ENCODE measurements at places on chromosomes 4 and X. TPM values are rescaled to one million over a fixed set of nuclear protein-coding genes. Genes with fewer than 3 reads are reported as not detected.

DNA sequence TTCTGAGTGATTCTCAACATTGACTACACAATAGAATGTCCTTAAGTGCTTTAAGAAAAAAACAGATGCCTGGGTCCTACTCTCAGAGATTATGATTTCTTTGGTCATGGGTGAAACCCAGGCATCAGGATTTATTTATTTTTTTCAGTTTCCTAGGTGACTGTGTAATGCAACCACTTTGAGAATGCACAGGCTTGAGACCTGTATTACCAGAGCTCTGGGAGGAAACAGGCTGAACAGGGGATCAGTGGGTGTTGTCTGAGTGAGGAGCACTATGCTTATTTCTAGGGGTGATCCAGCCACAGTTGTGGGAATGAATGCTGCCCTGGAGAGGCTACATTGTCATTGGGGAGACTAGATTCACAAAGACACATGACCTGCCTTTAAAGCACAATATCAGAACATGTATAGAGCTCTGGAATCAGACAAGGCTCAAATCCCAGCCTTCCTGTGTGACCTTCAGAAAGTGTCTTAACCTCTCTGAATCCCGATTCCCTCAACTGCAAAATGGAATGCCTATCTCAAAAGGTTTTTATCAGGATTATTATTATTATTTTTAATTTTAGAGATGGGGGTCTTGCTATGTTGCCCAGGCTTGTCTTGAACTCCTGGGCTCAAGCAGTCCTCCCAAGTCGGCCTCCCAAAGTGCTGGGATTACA, 61.6 kb upstream of the PRPS1 start:
- no peak for DNase-seq

DNA sequence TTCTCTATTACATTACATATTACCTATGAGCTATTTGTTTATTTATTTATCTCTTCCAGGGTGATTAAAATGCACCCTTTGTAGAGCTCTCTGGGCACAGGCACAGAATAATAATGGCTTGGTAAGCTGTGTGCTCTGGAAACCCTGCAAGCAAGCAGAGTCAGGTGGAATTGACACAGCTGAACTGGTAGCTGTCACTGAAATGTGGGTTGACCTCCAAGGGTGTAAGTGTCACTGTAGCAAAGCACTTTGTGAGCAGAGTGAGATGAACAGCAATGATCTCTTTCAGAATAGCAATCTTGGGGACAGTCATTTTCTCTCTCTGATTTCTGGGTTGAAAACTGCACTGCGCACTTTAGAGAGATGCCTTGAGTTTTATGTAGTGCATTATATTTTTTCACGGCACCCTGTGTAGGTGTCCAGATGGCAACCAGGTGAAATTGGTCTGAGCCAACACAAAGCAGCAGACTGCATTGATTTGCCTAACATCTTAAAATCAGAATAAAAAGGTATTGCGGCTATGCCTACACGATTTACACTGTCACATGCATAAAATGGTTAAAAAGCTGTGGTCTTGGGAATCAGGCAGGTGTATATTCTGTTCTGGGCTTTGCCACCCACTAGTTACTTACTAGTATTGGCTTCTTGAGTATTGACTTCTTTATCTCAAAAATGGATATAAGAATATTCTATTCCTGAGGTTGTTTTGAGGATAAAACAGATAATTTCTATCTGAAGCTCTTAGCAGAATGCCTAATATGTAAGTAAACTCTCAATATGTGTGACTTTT, 450.3 kb downstream of the RAPGEF2 start:
- DNase-seq, result no peak

GRCh38 chrX:2819345-2820135, 9.2 kb upstream of the GYG2 start:
- no peak for DNase-seq

DNA sequence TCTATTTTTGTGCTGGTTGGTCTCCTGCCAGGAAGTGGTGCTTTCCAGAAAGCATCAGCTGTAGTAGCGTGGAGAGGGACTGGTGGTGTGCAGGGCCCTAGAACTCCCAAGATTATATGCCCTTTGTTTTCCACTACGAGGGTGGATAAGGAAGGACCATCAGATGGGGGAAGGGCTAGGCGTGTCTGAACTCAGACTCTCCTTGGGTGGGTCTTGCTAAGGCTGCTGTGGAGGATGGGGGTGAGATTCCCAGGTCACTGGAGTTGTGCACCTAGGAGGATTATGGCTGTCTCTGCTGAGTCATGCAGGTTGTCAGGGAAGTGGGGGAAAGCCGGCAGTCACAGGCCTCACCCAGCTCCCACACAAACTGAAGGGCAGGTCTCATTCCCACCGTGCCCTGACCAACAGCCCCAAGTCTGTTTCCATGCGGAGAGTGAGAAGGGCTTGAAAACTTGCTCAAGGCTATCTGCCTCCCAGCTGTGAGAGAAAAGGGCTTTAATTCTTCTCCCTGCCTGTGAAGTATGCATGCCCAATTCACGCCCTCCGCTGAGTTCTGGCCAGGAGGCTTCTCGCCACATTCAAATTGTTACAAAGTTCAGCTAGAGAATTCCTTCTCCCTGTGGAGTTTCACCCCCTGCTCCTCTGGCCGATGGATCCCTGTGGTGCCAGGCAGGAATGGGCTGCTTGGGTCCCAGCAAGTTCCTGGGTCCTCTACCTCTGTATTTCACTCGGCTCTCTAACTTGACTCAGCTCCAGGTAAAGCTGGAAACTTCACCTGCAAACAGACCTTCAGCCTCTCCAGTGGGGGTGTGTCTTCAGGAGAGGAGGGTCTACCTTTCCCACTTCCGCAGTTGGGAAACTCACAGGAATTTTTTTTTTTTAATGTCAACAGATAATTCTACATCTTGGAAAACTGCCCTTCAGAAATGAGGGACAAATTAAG, 7.7 kb upstream of the CSTF2 start:
- DNase-seq, result no peak

- DNase-seq, result no peak
These were observed 103.4 kb upstream of the HS3ST1 start for GRCh38 chr4:11532138-11532537.

DNA sequence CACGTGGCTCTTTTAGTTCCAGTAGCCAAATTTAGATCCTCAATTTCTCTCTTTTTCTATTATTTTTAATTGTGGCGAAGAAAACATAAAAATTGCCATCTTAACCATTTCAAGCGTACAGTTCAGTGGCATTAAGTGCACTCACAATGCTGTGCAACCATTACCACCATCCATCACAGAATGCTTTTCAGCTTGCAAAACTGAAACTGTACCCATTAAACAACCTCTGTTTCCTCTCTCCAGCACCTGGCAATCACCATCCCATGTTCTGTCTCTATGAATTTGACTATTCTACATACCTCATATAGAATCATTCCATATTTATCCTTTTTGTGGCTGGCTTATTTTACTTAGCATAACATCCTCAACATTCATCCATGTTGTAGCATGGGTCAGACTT, 74.9 kb downstream of the METTL14 start:
- no peak for DNase-seq

DNA sequence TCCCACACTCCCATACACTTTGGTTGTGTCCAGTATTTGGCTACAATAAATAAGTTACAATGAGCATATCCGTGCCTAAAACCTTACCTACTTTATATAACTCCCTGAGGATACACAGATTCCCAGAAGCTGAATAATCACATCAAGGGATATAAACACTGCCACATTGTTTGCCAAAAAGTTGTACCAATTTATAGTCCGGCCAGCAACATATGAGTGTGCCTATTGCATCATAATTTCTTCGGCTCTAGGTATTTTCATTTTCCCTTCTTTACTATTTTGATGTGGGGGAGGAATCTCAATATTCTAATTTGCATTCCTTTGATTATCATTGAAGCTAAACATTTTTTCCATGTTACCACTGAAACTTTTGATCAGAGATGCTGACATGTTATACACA, 146.4 kb downstream of the PCDH19 start:
- no peak for DNase-seq

GRCh38 chrX:152276277-152276676, 137.9 kb upstream of the MAGEA10 start:
- no peak for DNase-seq

- no peak for DNase-seq
These were observed at the start of gene SOWAHB for GRCh38 chr4:76897536-76898384. Gene SOWAHB, minus strand, starts transcription at chr4:76898144. Its CDS starts 295 bp downstream, at chr4:76897849.

DNA sequence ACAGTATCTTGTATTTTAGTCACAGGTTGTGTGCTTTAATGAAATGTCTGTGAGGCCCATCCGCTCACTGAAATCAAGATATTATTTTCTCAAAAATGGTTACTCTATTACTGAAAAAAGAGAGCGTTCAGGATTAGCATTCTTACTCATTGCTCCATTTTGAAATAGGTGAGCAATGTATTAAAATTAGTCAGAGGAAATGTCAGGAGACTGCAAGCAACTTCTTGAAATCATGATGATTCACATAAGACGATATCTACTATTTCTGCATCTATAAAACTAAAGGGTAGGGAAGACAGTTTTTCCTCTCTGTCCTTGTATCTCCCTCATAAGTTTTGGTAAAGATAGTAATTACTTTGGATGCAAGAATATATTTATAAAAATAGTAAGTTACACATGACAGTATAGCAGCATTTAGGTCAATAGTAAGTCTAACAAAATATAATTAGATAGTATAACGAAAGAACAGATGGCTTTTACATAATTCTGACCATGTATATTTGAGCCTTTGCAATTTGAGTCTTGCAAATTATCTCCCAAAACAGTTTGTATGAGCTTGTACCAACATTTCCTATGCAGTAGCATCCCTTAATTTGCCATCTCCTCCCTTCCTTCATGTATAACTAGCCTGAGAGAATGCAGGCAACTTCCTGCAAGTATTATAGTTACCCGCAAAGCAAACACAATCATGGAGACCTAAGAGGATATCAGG, 937.8 kb downstream of the PCDH7 start:
- no peak for DNase-seq

- DNase-seq, result no peak
These were observed 286.4 kb downstream of the PRDM5 start for GRCh38 chr4:120636120-120636630.

- no peak for DNase-seq
These were observed 184.3 kb downstream of the QDPR start for GRCh38 chr4:17327591-17327990.

GRCh38 chr4:9866931-9867330, 85.5 kb downstream of the DRD5 start:
- no peak for DNase-seq

- no peak for DNase-seq
These were observed 70.1 kb downstream of the UNC5C start for GRCh38 chr4:95478679-95479078.

PPARGC1A gene
- 5.6 TPM for polyA plus RNA-seq

IL3RA gene
- 14.3 TPM for polyA plus RNA-seq

CLDN22 gene
- polyA plus RNA-seq, result 0.14 TPM

TMPRSS11A gene
- not detected for polyA plus RNA-seq

All from muscle of back (tissue), 13 donors.